ENCODE measurements at places on chromosomes 4 and X.

DNA sequence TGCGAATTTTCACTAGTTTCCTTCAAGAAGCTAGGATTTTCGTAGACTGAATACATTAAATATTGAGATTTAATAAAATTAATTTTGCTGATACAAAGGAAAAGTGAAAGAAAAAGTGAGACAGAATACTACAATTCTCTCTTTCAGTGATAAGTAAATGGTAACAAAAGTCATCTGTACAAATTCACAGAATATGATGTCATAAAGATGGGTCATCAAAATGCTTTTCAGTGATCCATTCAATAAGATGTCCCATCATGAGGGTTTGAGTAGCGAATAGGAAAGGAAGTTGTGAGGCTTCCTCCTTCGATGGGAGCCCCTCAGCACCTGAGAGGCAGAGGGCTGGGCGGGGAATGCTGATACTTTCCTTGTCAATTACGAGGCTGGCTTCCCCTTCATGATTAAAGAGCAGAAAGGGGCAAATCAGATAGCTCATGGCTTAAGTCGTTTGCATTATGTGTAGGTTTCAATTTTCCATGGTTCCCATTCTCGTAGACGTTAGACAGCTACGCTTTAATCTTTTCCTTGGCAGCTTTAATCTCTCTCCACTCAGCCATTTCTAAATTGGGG is 108.8 kb upstream of the SORBS2 start:
- no peak for DNase-seq

- DNase-seq = no peak
Measured at GRCh38 chr4:65893271-65893670, 223.0 kb upstream of the EPHA5 start.

GRCh38 chr4:183249854-183250253 is 70.2 kb downstream of the CLDN22 start:
- no peak for DNase-seq

DNA sequence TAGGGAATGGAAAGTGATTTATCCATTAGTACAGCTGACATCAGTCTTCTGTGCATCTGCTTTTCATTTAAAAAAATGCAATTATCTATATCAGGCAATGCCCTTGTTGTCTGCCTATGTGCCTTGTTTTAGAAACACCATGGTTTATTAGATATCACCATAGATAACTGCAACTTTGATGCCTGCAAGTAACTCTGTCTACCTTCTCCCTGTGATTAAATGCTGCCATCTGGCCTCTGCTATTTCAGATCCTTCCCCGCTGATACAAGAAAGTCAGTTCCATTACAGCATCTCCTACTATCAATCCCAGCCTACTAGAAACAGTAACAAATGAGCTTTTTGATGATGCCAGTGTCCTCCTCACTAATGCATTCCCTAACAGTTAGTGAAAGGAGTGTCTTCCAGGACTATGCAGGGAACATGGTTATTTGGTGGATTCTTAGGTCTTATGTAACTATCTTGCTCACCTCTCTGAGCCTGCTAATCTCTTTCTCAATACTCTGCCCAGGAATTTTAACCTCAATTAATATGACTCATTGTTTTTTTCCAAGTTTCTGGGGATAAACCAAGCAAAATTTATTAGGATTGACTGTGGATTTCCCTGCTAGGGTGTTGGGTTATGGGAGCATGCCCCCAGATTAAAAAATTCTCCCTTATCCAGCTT is 444.9 kb downstream of the RAPGEF2 start:
- no peak for DNase-seq

GRCh38 chr4:95867919-95868318 is 28.0 kb downstream of the PDHA2 start:
- no peak for DNase-seq

DNA sequence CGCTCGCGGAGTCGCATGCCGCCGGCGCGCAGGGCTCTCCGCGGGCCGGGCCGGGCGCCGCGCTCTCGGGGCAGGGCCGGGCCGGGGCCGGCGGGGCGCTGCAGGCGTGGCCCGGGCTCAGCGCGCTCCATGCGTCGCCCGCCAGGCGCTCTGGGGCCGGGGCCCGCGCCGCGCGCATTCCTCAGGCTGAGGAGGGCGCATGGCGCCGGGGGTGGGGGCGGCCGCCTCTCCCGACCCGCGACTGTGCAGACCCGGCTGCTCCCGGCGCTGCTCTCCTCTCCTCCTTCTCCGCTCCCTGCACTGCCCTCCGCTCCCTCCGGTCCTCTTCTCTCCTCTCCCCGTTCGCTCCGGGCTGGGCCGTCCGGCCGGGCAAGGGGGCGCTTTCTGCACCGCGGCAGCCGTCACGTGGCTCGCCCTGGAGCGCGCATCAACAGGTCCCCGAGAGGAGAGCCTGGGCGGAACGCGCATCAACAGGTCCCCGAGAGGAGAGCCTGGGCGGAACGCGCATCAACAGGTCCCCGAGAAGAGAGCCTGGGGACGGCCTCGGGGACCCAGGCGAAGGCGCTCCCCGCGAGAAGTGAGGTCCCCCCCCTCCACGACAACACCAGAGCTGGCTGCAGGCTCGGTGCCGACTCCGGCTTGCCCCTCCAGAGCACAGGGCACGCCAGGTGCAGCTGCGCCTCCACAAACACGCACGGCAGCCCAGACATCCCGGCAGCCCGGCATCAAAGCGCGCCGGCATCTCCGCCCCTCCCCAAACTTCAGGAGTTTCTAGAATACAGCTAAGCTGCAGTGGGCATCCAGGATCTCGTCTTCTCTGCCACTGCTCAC is 12.9 kb downstream of the PPP2R3B start:
- no peak for DNase-seq

DNA sequence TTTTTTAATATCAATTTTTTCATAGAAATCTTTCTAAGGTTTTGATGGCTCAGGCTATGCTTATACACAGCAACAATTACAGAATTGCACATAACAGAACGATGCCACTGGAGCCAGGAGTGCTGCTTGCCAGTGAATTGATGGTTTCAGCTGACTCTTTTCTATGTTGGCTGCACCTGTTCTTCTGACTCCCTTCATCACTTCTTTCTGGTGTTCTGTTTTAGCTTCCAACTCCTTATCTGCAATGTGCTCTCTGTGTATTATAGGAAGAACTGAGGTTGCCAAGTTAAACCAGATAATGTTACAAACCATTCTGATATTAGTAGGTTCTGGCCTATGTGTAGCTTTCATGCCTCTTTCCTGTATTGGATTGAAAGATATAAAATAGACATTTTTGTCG is 11.6 kb upstream of the VEGFD start:
- DNase-seq = no peak

GRCh38 chr4:22389240-22389870 is 126.5 kb downstream of the ADGRA3 start:
- peak; percentile 1 for DNase-seq

DNA sequence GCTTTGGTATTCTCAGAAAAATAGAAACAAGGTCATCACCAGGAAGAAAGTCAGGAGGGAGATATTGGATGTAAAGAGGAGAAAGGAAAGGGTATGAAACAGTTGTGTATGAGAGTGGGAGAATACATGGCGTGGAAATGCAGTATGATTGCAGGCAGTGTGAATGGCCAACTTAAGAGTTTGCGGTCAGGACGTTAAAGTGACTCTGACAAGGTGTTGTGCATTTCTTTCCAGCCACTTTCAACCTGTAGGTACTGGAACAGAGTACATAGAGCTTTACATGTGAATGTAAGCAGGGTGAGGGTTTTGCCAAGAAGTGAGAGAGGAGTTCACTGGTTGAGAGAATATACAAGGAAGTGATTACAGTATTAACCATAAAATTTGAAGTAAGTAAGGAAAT is 15.7 kb downstream of the ATP10D start:
- no peak for DNase-seq
